Stimulated activated CD8-positive, alpha-beta memory T cell treated with anti-CD3 and anti-CD28 coated beads, Interleukin-7, amount 100 ng/mL, for 4 hours (primary cell): ENCODE measurements at places on chromosomes 7 and 10.

- no peak for DNase-seq
Observed at GRCh38 chr7:22612776-22613175, 112.8 kb upstream of the STEAP1B start.

- no peak for DNase-seq
Observed at GRCh38 chr7:94642838-94643653, 12.9 kb downstream of the SGCE start.

- DNase-seq = no peak
Observed at GRCh38 chr7:136869001-136869961, 829 bp downstream of the CHRM2 start.

DNA sequence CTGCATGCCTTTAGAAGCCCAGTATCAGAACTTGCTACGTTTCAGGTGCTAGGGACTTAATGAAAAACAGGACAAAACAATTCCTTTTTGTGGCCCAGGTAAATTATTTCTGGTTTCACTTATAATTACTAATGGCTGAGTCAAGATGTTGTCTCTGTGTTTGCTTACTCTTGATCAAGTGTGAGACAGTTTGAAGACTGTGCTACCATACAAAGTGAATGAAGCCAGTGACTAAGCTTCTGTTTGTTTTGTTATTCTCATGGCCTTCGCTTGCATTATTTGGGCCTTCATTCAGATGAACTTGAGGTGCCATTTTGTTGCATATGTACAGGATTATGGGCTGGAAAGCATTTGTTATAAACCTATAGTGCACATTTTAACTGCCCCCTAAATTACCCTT, 17.9 kb downstream of the SMNDC1 start:
- DNase-seq = no peak

- no peak for DNase-seq
Observed at GRCh38 chr10:132514821-132515520, 22.6 kb upstream of the INPP5A start.

- no peak for DNase-seq
Observed at GRCh38 chr7:1777122-1777521, 107.0 kb downstream of the ELFN1 start.

GRCh38 chr7:138425026-138425425, 35.0 kb upstream of the TRIM24 start:
- DNase-seq = no peak

DNA sequence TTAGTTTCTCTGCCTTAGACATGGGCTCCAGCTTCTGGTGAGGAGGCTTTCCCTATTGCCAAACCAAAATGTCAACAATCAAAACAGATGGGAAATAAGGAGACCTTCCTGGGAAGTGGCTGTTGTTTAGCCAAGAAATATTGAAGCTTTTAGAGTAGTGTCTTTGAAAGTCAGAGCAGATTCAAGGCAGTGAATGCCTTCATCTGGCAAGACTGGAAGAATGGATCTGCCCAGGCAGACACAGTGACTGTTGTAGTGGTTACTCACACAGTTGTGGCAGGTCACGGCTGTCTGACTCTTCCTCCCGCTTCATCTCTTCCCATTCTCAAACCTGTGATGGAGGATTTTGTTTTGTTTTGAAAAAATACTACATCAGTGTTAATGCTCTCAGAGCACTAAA, 154.1 kb upstream of the ADO start:
- DNase-seq = no peak

- DNase-seq = peak; percentile 70
Observed at GRCh38 chr10:17025444-17026295, 103.9 kb downstream of the CUBN start.

DNA sequence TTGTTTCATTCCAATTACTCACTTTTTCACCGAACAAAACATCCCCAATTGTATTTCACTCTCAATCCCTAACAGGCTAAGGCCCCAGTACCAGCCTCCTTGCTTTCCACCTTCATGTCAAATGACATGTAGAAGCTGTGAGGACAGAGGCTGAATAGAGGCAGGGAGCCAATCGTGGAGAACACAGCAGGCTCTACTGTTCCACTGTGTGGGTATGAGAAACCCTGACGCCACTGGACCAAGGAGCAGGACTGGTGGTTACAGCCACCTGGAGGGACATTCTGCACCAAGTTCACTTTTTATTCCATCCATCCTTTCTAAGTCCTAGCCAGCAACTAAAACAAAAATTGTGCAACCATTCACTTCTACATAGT, 502.8 kb downstream of the SORCS1 start:
- no peak for DNase-seq
